ENCODE measurements at places on chromosomes 6 and 20.

DNA sequence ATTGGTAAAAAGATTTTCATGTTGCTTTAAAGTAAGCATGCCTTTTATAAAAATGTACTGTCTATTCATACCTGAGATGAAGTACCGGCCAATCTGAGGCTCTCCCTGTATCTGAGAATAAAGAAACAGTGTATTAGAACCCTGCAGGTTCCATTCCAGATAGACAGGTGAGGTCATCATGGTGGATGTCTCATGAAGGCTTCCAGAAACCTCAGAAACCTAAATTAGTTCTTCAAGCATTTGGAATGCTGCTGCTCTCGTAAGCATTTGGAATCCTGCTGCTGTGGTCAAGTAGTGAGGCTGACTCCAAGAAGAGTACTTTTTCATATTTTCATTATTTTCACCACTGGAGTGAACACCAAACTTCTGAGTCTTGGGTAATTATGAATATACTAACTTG lies 642.3 kb downstream of the MAFB start:
- DNase-seq, result no peak

DNA sequence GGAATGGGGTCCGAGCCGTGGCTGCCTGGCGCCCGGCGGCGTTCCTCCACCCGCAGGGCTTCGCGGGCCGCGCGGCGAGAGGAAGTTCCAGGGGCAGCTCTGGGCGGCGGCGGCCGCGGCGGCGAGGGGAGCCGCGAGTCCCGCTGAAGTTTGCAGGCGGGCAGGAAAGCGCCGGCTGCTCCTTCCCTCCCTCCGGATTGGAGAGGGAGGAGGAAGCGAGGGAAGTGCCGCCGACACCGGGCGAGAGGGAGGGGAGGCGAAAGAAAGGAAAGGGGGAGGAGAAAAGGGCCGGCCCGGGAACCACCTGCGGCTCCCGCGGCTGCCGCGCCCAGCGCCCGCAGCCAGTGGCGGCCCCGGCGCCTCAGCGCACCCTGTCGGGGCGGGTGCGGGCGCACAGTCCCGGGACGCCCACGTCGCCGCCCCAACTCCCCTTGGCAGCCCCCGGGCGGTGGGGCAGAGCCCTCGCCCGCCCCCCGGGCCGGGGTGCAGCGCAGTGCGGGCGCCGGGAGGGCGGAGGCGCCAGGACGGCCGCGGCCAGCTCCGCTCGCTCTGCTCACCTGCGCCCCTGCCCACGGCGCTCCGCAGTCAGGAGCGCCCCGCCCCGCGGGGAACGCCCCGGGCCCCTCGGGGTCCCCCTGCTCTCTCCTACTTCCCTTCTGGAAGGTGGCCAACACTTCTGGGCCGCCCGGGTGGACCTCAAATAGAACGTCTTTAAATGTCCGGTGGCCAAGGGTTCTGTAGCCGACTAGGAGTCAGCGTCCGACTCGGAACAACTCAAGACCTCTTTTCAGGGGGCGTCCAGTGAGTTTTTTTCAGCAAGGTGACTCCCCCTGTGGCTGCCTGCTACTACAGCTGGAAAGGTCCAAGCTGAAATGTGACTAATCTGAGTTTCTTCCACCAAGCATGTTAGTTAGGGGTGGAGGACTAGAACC lies 80.3 kb upstream of the CCDC28A start:
- DNase-seq, result no peak

- DNase-seq, result no peak
Observed at GRCh38 chr20:57111028-57111373, 155.4 kb downstream of the BMP7 start.

DNA sequence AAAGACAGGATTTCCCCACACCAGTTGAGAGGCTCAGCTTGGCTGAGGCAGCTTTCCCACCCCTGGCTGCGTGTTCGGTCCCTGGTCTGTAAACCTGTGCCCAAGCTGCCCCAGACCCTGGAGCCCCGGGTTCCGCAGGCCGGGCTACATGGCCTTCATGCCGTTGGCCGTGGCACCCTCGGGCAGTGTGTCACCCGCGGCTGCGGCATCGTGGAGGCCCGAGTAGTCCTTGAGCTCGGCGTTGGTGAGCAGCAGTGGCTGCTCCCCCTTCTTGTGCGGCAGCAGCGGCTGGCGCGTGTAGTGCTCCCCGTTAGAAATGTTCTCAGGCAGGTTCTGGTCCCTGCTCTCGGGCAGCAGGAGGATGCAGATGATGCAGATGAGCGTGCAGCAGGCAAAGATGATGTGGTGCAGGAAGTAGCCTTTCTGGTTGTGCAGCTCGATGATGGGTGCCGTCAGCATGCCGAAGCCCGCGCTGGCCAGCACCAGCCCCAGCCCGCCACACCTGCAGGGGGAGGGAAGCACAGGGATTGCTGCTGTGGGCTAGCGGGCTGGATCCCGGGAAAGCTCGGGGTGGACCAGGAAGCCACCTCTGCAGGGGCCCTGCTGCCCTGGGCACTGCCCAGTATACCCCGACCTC lies 14.3 kb downstream of the PSMG4 start:
- no peak for DNase-seq

DNA sequence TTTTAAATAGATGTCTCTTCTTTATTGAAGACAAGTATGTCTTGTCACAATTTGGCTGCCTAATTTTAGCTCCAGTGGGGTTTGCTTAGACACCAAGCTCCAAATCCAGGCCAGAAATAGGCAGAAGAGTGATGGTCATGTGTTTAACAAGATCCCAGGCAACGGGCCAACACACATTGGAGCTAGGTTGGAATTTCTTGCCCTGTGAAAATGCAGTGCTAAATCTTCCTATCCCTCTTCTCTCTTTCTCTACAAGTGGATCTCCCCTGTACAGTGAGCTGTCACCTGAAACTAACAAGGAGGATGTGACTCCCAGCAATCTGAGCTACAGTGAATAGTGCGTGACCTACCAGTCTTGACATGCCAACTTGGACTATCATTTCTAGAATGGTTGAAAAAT lies 65.3 kb upstream of the VGLL2 start:
- DNase-seq, result no peak

DNA sequence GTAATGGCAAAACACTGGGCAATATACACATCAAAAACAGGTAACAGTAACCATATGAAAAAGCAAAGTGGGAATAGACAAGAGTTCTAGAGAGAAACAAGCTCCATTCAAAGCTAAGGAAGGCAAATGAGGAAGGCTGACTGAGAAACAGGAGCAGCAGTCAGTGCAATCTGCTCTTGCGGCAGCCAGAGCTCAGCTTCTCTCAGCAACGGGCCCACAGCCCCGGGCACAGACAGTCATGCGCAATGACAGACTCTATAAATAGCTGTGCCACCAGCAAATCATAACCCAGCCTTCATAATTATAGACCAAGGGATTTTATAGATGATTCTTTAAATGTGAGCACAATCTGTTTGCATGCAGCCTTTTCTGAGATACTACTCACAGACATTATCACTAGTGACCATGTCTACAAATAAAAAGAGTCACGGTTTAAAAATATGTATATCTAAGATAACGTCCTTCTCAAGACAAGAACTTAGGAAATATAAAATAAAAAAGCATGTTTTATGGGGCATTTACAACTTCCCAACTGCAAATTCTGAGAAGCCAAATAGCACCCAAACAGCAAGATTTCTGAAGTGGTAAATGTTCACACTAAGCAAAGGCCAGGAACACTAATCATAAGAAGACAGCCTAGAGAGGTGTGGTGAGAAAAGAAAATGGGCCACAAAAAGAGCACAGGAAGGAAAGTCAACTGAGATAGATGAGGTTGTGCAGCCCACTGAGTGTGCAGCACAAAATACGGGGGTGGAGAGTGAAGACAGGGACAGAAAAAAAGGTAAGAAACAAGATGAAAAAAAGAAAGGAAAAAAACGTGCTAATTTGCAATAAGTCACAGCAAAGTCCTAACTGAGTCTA lies 39.9 kb upstream of the BEND6 start:
- DNase-seq, result no peak

DNA sequence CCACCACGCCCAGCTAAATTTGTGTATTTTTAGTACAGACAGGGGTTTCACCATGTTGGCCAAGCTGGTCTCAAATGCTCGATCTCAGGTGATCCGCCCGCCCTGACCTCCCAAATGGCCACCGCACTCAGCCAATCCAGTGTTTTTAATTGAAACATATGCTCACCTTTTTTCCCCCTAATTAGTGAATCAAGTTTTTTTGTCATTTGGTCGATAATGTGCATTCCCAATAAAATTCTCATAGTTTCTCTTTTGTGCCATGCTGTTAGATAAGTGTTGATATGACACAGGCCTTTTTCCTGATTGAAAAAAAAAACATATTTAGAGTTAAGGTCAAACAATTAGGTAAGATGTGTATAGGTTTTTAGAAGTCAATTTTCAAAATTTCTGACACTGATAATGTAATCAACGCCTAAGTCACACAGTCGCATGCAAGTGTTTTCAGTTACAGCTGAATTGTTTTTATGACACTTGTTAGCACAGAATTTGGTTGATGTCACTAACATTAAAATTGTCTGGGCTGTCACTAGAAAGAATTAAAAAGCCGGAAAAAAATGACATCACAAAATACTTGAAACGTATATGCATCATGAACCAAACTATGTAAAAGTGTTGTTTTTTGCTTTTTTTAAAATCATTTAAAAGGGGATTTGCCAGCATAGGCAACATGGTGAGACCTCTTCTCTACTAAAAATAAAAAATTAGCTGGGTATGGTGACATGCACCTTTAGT lies 21.9 kb downstream of the ZNF217 start:
- DNase-seq, result no peak

GRCh38 chr6:18400831-18401446 lies 13.8 kb downstream of the RNF144B start:
- DNase-seq, result no peak

DNA sequence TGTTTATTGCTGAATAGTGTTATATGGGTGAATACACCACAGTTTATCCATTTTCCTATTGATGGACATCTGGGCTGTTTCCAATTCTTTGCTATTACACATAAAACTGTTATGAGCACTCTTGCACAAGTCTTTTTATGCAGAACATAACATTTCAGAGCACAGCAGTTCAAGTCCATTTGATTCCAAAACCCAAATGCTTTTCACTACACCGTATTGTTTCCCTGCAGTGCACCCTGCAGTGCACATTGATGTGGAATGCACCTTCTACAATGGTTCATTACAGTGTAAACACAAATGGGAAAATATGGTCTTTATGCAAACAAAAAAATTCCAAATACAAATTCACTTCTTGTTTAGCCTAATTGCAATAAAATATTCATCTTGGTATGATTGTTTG lies 3.6 kb upstream of the SLC2A12 start:
- DNase-seq, result no peak

- no peak for DNase-seq
Observed at GRCh38 chr6:33906439-33906838, 102.6 kb upstream of the MLN start.

GRCh38 chr6:73169633-73170032 lies 55.7 kb downstream of the KHDC1L start:
- no peak for DNase-seq

GRCh38 chr6:157714153-157714490 lies 108.9 kb upstream of the SNX9 start:
- DNase-seq, result no peak

GRCh38 chr20:43541214-43541613 lies 17.6 kb upstream of the SGK2 start:
- DNase-seq, result no peak

- DNase-seq, result no peak
Observed at GRCh38 chr6:74568861-74569260, 637.0 kb downstream of the COL12A1 start.

- DNase-seq, result no peak
Observed at GRCh38 chr6:111087871-111088667, 766 bp downstream of the SLC16A10 start.

DNA sequence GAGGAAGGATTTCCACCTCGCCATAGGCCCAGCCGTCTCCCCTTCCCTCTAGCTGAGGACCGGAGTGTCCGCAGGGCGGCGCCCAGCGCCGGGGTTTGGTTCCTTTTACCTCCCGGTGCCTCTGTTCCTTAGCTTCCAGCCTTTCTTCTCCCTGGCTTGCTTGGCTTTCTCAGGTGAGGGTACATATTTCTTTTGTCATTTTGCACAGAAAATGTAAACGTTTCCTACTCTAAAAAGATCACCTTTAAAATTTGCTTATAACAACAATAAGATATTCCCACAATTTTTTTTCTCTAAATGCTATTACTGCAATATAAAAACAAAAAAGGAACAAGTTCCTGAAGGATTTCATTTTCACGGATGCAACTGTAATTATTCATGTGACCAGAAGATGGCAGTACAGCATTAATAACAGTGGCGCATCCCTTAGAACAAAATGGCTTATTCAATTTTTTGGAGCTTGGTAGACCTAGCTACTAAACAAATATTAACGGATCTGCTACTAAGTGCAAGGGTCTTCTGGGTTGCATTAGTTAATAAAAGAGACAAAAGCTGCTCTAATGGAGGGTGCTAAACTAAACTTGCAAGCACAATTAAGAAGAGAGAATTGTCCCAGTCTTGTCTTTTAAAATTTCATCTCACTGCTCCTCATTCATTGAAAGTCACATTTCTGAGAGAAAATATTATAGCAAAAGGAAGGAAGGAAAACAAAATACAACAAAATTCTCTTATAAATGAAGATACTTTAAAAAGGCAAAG lies 172.9 kb downstream of the ADGRG6 start:
- no peak for DNase-seq

DNA sequence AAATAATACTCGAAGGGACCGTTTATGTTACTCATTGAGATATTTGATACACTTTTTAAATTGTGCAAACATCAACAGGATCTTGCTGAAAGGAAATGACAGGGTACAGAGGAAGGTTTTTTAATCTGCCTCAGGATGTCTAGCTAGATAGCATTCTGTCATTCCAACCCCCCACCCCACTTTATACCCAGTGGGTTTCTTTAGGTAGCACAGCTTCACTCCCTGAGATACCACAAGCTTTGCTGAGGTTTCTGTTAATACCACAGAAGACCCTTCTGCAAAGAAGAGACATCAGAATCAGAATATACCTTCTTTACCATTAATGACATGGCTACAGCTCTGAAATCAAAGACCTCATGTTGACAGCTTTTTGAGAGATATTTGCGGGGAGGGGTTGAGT lies 1.3 kb downstream of the PHACTR2 start:
- no peak for DNase-seq

- no peak for DNase-seq
Observed at GRCh38 chr6:108565893-108566292, 5.2 kb downstream of the FOXO3 start.

GRCh38 chr20:51339721-51340450 lies 202.6 kb downstream of the NFATC2 start:
- no peak for DNase-seq

GRCh38 chr6:48881551-48881950 lies 581.5 kb downstream of the MMUT start:
- DNase-seq, result no peak

DNA sequence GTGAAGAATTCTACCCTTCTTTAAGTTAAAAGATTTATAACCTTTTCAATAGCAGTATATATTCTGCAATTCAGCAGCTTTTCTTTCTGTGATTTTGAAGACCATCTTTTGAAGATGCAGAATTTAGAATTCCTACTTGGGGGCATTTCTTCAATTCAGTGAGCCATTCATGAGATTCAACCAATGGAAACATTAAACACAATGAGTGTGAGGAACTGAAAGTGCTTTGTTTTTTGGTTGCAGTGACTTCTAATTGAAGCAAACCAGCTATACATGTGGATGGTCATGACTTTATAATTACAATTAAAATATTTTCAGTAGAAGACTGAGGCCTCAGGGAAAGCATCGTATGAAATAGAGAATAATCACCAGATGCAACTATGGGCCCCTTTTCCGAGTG lies 108.3 kb downstream of the CARMIL1 start:
- DNase-seq, result no peak

All from C1 segment of cervical spinal cord (tissue), 14 donors.